Fibroblast of skin of right biceps (primary cell): ENCODE measurements at places on chromosomes 5 and 9.
A peak's percentile ranks its signal among the peaks of the same experiment; 100 is the strongest.

DNA sequence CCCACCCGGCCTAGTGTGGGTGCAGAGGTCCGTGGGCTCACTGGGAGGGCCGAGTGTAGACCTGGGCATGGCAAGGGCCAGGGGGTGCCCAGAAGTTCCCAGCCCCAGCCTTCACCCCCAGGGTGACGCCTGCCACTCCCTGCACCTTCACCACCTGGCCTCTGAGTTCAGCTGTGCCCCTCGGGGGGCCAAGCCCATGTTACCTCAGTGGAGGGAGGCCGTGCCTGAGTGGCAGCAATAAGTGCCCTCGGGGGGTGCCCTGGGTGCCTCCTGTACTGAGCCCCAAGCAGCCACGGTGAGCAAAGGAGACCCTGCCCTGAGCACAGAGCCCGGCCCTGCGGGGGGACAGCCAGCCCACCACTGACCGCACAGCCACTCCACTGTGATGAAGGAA lies 10.3 kb upstream of the FCN2 start:
- no peak for DNase-seq

DNA sequence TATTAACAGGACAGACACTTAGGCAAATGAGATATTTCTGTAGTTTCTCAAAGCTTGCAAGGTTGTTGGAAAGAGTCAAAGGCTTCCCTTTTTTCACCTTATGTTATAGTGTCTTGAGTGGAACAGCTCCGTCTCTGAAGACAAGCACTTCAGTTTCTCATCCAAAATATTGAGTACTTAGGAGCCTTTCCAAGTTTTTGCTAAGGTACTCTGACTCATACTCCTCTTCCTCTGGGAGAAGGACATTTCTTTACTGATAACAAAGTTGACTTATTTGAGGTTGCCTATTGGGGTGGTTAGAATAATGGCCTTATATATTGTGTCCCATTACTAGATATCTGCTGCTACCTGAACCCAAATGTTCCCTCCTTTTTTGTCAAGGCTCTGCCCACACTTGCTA lies 869.6 kb downstream of the MAT2B start:
- DNase-seq = no peak

- no peak for DNase-seq
Measured at GRCh38 chr5:134506054-134507039, 19.1 kb upstream of the JADE2 start.

DNA sequence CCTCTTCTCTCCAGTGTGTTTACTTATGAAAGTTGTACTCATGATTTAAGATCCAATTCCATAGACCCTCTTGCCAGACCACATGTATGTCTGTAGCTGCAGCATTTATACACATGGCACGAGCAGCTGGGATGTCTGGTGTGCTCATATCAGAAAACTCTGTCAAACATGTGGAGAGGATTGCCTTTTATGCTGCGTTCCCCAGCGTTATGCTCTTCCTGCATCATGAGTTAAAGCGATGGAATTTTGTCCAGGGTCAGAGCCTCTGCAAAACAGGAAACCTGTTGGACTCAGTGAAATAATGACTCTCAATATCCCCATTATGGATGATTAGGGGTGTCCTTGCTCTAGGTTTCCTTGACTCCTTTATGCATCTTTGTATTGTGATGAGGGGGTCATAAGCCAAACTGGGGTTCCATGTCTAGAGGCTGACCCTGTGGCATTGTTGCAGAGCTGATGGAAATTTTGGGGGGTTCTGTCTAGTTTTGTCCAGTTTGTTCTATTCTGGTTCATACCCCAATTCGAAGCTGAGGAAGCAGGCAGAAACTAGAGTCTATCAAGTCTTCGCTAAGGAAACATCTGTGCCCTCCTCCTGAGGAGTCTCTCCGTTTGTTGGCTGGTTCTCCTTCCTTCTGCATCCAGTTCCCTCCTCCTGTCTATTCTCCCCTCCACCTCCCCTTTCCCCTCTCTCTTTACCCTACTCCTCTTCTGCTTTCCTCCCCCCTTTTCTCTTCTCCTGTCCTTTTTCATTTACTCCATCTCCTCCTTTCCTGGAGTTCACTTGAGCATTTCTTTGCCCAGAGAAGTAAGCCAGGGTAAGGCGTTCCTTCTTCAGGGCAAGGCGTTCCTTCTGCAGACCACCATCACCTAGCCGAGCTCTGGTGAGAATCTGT lies 252.8 kb downstream of the MAST4 start:
- DNase-seq = peak; percentile 80

DNA sequence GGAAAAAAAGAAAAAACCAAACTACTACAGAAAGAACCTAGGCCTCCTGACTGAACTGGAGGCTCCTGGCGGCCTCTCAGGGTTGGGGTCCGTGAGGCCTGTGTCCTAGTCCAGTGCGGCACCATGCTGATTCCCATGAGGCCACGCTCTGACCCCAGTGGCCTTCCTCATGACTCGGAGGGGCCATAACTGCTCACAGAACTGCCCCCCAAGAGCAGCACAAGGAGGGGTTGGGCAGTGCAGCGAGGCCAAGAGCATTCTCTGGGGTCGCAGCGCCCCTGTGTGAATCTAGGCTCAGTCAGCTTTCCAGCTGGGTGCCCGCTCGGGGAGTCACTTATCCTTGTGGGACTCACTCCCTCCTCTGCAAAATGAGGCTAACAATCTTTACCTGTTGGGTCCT lies 79.3 kb upstream of the FBXW11 start:
- no peak for DNase-seq

GRCh38 chr5:68679041-68679440 lies 414.8 kb upstream of the SLC30A5 start:
- DNase-seq = no peak

GRCh38 chr9:70746316-70746715 lies 331.9 kb upstream of the KLF9 start:
- no peak for DNase-seq

GRCh38 chr9:128921881-128922763 lies 1.3 kb downstream of the PHYHD1 start:
- DNase-seq = peak; percentile 77

- DNase-seq = no peak
Measured at GRCh38 chr5:172791726-172792445, 20.9 kb upstream of the DUSP1 start.

GRCh38 chr5:116579144-116579543 lies 4.5 kb upstream of the SEMA6A start:
- DNase-seq = no peak

- peak; percentile 33 for DNase-seq
Measured at GRCh38 chr9:18786911-18787650, 245.9 kb downstream of the SAXO1 start.

- no peak for DNase-seq
Measured at GRCh38 chr5:73328640-73329039, 119.9 kb downstream of the FOXD1 start.

- DNase-seq = no peak
Measured at GRCh38 chr5:73420666-73421065, 27.9 kb downstream of the FOXD1 start.

- peak; percentile 4 for DNase-seq
Measured at GRCh38 chr9:36222449-36222848, 31.7 kb downstream of the CLTA start.

GRCh38 chr5:136080483-136081216 lies 51.9 kb downstream of the TGFBI start:
- DNase-seq = peak; percentile 90

DNA sequence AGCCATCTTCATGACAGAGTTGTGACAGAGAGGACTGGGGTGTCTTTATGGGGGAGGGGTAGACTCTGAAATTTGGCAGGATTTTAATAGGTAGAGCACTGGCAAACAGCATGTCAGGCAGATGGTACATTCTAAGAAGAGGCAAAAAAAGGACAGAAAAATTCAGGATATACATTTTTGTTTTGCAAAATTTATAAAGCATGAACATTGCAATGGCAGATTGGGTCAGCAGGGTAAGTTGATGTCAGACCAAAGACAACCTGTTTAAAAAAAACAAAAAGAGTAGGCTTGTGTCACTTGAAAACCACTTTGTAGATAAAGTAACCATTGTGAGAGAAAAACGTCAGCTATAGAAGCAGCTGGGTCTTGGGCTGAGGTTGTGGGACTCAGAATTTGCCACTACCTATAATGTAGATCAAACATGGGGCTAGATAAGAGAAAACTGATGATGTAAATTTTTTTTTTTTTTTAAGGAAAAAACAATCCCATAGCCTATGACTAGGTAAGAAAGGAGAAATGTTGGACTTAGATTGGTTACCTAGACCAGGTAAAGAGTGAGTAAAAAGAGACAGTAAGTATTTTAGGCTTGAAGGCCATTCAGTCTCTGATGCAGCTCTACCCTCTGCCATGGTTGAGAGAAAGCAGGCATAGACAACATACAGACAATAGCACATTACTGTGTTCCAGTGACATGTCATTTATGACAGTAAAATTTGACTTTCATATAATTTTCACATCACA lies 8.3 kb downstream of the CAMK4 start:
- DNase-seq = no peak

DNA sequence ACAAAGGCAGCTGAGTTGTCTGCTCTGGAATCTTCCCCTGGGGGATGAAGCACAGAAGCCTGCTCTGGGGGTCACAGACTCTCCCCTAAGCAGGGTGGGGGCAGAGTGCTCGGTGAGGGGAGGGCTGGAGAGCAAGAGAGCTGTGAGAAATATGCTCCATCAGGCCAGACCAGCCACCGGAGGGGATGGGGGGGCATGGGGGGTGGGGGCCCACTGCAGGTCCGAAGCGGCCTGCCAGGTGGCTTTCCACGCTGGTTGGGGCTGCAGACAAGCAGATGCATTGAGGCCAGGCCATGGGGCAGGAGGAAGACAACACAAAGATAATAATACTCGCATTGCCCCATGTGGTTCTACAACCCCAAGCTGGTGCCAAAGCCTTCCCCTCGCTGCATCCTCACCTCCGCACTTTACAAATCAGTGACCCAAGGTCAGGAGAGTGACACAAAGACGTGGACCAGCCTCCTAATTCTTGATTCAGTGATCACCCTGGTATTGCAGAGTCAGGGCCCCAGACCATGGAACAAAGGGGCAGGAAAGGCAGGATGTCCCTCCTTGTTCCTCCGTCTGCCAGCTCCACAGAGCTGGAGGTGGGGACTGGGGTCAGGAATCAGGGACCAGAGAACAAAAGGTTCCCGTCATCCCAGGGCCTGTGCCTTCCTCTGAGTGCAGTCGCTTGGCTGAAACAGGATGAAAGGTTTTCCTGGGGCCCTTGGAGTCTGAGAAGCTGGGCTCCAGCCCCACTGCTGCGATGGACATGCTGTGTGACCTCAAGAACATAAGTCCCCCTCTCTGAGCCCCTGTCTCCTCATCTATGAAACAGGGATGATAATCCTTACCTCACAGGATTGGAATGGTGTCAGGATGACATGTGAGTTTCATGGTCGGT lies 37.2 kb upstream of the GABRP start:
- DNase-seq = no peak

- DNase-seq = no peak
Measured at GRCh38 chr9:79600466-79600865, 28.7 kb downstream of the TLE4 start.

DNA sequence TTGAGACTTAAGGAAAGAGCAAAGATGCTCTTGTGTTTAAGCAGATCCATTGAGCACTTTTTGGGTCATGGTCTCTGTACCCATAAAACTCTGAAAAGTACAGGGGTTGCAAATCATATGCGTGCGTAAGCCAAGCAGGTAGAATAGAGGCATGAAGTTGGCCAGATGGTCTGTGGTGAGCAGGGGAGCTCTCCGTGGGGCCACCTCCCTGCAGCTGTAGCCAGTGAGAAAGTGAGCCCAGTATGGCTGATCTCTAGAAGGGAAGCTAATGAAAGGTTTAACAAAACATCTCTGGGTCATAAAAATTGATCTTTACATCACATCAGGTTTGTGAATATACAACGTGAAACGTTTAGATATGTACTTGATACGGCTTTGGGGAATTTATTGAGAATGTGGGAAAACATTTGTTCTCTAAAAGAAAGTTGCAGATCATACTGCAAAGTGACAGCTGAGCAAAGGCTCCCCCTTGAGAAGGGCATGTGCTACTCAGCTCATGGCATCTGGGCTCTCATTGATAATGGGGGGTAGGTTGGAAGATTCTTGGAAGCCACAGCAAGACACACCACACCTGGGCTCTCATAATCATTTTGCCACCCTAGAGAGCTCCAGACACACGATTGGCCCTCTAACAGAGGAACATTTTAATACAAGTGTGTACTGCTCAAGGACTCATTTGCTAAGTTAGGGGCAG lies 30.6 kb downstream of the SH3GL2 start:
- DNase-seq = no peak
